ENCODE measurements at places on chromosomes 6 and 20.

GRCh38 chr6:159267165-159267564, 98.0 kb downstream of the FNDC1 start:
- DNase-seq: no peak

GRCh38 chr6:100473182-100473581, 8.5 kb upstream of the SIM1 start:
- DNase-seq: no peak

GRCh38 chr6:109389650-109390274, 7.5 kb upstream of the CD164 start:
- no peak for DNase-seq

- no peak for DNase-seq
Measured at GRCh38 chr20:37737826-37738420, 44.1 kb downstream of the CTNNBL1 start.

DNA sequence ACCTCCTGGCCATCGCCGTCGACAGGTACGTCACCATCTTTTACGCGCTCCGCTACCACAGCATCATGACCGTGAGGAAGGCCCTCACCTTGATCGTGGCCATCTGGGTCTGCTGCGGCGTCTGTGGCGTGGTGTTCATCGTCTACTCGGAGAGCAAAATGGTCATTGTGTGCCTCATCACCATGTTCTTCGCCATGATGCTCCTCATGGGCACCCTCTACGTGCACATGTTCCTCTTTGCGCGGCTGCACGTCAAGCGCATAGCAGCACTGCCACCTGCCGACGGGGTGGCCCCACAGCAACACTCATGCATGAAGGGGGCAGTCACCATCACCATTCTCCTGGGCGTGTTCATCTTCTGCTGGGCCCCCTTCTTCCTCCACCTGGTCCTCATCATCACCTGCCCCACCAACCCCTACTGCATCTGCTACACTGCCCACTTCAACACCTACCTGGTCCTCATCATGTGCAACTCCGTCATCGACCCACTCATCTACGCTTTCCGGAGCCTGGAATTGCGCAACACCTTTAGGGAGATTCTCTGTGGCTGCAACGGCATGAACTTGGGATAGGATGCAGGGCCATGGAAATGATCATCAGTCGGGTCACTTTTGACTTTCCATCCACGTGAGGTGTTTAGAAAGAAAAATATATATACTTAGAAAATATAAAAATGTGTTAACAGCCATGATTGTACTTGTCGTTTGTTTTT, 868 bp downstream of the MC3R start:
- DNase-seq: no peak

DNA sequence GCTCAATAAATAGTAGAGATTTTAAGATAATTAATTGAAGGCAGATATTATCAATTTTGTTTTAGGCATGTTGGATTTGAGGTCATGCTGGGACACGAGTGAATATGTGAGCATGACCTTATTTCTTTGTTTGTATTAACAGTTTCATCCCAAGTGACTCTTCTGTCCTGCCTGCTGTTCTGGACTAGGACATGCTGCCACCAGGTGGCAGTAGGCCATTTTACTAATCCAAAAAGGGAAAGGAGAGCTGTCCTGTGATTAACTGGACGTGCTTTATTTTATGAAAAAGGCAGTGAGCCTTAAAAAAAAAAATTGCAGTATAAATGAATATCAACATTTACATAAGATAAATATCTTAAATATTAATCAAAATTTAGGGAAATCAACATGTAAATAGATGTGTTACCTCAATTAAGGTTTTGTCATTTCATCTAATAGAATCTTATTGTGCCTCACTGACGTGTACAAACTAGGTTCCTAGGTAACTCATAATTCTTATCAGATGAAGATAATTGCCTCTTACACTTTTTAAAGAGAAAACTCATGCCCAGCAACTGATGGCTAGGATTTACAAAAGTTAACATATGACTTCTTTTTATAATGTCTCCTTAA, 49.8 kb downstream of the FRK start:
- peak; percentile 52 for DNase-seq

DNA sequence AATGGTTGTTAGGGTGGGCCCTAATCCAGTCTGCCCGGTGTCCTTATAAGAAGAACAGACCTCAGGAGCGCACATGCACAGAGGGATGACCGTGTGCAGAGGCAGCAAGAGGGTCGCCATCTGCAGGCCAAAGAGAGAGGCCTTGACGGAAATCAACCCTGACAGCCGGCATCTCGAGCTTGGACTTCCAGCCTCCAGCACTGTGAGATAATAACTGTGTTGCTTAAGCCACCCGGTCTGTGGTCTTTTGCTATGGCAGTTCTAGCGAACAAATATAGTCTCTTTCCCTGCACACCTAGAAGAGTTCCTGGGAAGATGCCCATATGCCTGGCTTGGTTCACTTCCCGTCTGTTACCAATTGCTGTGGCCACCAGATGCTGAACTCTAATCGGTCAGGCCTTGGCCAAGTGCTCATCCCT, 35.3 kb upstream of the PTGIS start:
- no peak for DNase-seq

DNA sequence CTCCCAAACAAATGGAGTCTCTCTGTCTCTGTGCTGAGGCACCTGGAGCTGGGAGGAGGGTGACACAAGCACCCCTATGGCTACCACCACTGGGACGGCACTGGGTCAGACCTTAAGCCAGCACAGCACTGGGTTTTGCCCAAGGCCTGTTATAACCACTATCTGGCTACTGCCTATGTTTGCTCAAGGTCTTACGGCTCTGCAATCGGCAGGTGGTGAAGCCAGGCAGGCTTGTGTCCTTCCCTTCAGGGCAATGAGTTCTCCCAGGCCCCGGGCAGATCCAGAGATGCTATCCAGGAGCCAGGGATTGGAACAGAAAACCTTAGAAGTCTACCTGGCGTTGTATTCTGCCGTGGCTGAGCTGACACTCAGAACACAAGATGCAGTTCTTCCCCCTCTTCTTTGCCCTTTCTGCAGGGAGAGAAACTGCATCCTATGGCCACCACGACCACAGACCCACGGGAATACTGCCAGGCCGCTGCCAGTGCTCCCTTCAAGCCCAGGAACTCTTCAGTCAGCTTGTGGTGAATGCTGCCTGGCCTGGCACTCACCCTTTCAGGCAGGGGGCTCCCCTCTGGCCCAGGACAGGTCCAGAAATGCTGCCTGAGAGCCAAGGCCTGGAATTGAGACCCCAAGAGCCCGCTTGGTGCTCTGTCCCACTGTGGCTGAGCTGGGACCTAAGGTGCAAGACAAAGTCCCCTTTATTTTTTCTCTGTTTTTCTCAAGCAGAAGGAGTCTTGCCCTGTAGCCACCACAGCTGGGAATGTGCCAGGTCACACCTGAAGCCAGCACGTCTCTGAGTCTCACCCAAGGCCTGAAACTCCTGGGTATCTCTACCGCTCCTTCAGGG, 67.0 kb upstream of the FRMD1 start:
- DNase-seq: no peak

DNA sequence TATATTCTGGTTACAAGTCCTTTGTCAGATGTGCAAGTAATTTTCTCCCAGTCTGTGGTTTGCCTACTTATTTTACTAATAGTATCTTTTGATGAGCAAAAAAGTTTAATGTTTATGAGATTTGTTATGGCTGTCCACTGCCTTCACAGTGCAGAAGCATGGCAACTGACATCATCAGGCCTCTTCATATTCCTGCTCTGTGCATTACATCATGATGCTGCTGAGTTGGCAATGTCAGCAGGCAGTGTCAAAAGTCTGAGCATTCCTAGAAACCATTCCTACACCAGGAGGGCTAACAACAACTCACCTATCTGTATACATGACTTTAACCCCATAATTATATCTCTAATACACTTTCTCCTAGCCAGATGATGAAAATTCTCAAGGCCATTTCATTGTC, 10.8 kb upstream of the OR2B2 start:
- DNase-seq: no peak

DNA sequence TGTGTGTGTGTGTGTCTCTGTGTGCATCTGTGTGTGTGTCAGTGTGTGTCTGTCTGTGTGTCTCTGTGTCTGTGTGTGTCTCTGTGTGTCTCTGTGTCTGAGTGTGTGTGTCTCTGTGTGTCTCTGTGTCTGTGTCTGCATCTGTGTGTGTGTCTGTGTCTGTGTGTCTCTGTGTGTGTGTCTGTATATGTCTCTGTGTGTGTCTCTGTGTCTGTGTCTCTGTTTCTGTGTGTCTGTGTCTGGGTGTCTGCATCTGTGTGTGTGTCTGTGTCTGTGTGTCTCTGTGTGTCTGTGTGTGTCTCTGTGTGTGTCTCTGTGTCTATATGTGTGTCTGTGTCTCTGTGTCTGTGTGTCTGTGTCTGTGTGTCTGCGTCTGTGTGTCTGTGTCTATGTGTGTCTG, 207.8 kb downstream of the TAF4 start:
- no peak for DNase-seq

All from C1 segment of cervical spinal cord (tissue), 14 donors.